Mesothelial cell of epicardium (in vitro differentiated cells): ENCODE measurements at places on chromosomes 16 and 17. TPM values are rescaled to one million over a fixed set of nuclear protein-coding genes. Genes with fewer than 3 reads are reported as not detected.

- DNase-seq = no peak
Observed at GRCh38 chr16:73237601-73238000, 189.7 kb upstream of the ZFHX3 start.

GRCh38 chr16:80318107-80318506 is 222.7 kb upstream of the DYNLRB2 start:
- no peak for DNase-seq

DNA sequence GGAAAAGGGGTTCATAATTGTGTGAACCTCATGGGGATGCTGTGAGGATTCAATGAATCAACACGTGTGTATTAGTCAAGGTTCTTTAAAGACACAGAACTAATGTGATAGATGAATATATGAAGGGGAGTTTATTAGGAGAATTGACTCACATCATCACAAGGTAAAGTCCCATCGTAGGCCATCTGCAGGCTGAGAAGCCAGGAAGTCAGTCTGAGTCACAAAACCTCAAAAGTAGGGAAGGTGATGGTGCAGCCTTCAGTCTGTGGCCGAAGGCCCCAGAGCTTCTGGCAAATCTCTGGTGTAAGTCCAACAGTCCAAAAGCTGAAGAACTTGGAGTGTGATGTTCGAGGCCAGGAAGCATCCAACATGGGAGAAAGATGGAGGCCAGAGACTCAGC is 413.4 kb downstream of the CDH13 start:
- DNase-seq = no peak

DNA sequence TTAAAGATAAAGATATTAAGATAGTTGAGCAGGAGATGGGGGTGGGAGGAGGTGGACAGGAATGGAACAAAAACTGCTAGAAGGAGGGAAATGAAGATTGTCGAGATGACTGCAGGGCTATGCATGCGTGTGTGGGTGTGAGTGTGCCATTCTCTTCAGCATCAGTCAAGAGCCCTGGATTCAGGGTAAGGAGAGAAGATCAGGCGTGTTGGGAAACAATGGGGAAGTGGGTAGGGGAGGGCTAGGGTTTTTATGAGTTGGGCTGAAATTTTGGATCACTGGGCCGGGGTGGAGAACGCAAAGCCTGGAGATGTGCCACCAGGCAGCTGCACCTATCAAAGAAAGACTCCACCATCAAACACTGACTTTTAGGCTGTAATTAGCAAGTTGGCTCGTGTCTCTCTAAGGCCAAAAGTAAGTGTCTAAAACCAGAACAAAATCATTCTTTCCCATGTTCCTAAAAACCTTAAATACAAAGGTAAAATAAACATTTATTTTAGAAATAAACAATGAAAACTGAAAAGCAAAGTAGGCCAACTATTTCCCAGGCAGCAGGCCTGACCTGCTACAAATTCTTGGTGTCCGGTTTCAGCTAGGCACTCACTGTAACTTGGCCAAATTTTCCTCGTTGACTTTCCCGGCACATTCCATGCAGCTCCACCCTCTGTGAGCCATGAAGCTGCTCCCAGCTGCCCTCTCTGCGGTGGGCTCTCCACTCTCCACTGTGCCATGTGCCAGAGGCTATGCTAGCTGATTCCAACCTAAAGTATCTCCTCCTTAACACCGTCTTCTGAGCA is 4.2 kb downstream of the CDRT4 start:
- no peak for DNase-seq

- DNase-seq = no peak
Observed at GRCh38 chr16:87957296-87958094, 6.3 kb downstream of the BANP start.

- no peak for DNase-seq
Observed at GRCh38 chr16:3431779-3432219, 11.5 kb downstream of the ZNF597 start.

DNA sequence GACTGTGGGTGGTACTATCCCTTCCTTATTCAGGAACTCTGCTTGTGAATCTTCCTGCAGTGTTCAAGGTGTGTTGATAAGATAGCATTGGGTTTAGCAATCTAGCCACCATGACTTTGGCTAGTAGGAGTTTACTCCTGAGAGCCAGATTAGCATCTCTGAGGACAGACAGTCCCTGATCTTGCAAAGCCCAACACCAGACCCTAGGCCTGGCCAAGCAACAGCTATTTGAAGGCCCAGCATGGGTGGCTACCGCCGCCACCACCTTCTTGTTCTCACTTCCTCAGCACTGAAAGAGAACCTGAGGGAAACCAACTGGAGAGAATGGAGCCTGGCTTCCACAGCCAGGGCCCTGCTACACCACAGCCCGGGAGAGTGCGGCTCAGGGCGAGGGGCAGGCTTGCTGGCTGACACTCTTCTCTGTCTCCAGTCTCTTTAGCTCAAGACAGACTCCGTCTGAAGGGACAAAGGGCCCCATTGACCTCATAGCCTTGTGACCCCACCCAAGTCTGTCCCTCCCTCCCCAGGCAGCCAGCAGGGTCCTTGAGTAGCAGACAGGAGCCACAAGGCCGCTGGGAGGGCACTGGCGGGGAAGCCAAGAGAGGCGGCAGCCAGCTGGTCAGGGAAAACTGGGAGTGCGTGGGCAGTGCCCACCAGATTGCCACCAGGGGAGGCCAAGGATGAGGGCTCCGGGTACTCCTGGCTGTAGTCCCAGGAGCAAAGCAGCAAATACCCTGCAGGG is 10.9 kb upstream of the ARHGAP23 start:
- DNase-seq = no peak

- DNase-seq = peak; percentile 42
Observed at GRCh38 chr17:44004077-44004760, at the start of gene NAGS. Gene NAGS (plus strand): TSS chr17:44004622. CDS start chr17:44004664, 42 bp downstream.

DNA sequence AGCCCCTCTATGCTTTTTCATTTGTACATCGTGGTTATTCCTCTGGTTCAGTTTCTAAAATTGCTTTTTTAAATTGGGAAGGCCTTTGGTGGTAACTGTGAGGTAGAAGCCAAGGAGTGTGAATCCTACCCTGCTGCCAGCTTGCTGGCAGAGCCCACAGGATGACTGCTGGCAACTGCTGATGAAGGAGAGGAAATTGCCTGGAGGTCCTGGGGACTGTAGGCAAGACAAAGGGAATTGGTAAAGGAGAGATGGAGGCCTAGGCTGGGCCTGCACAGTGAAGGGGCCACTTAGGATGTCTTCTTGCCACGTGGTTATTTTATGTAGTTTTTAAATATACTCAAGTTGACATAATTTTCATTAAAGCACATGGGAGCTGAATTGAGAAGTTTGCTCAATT is 15.8 kb downstream of the C17orf58 start:
- no peak for DNase-seq

- no peak for DNase-seq
Observed at GRCh38 chr16:31107465-31107867, 720 bp upstream of the BCKDK start.

- no peak for DNase-seq
Observed at GRCh38 chr17:49522357-49522890, 27.3 kb downstream of the NGFR start.

GRCh38 chr16:87808108-87808507 is 42.3 kb upstream of the KLHDC4 start:
- DNase-seq = no peak

DNA sequence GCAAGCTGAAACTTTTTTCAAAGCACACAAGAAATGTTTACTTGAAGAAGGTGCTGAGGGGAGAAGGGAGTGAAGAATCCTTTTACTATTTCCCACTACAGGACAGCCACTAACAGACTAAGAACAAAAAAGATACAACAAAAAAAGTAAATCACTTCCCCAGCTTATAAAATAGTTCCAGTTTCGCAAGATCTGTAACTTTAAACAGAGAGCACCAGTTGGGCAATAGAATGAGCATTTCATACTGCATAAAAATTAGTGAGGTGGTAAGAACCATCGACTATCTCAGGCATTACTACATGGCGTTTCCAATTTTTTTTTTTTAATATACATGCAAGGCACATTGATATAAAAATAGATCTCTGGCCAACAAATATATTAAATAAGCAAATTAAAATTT is 11.1 kb downstream of the CRYBA1 start:
- DNase-seq = no peak

Gene XYLT2
- total RNA-seq = 32.3 to 35.3 TPM (median 33.3 TPM) in 3 replicates

Gene NME3
- total RNA-seq = 56.6 to 58.4 TPM (median 57.7 TPM) in 3 replicates

Gene NACA2
- not detected in 3 replicates for total RNA-seq

Gene SLFN14
- not detected in 3 replicates for total RNA-seq
